ENCODE measurements at places on chromosomes 6 and 20. TPM values are rescaled to one million over a fixed set of nuclear protein-coding genes. Genes with fewer than 3 reads are reported as not detected.

Gene LIN28B
- not detected for total RNA-seq

Gene RANBP9
- total RNA-seq = 23.4 TPM

Gene UST
- total RNA-seq = 27.7 TPM

Gene SLC35F1
- total RNA-seq = not detected

Gene HLA-G
- 11.1 TPM for total RNA-seq

Gene PPP1R3G
- total RNA-seq = 3.4 TPM

Gene CST5
- not detected for total RNA-seq

Gene CLPSL1
- total RNA-seq = not detected

Gene BEND6
- total RNA-seq = 1.2 TPM
